Muscle of arm (tissue), 14 donors: ENCODE measurements at places on chromosomes 13 and 19.
A peak's percentile ranks its signal among the peaks of the same experiment; 100 is the strongest.

DNA sequence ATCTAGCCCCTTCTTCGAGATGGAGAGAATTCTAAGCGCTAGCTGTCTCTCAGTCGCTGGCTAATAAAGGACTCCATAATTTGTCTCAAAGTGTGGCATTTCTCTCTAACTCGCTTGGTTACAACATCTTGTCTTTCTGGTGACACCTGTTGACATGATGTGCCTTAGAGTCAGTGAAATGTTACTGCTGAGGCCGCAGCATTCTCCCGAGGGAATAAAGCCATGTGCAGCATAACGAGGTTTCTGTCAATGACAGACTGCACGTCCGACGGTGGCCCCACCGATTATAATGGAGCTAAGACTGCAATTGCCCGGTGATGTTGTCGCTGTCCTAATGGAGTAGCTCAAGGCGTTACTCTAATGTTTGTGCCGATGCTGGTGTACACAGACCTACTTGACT is 20.3 kb upstream of the GPR32 start:
- no peak for DNase-seq

GRCh38 chr19:48419158-48419920 is 25.9 kb downstream of the GRIN2D start:
- DNase-seq, result no peak

- DNase-seq, result no peak
These were observed 132.4 kb downstream of the IER2 start for GRCh38 chr19:13282486-13283065.

DNA sequence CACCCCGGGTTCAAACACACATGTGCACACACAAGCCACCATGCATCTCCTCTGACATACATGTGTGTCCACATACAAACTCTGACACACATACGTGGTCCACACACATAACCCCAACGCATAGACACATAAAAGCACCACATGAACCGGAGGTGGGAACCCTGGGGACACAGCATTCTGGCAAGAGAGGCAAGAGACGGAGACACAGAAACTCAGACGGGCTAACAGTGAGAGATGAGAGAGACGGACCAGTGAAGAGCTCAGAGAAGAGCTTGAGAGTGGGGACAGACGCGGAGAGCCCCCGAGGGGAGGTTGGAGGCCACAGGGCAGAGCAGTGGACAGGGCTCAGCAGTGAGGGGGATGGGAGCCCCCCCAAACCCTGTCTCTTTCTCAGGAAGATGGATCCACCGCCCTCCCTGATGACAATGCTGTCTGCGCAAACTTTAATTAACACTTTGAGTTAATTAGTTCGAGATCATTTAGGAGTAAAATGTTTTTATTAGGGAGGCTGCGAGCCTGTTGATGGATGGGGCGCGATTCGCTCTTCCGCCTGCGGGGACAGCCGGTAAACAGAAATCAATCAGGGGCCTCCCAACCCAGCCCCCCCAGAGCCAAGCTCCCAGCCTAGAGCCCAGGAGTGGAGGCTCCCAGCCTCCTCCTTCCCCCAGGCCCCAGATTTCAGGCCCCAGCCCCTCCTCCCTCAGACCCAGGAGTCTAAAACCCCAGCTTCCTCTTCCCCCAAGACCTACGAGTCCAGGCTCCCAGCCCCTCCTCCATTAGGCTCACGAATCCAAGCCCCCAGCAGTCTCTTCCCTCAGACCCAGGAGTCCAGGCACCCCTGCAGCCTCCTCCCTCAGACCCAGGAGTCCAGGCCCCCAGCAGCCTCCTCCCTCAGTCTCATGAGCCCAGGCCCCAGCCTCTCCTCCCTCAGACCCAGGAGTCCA is 9.5 kb upstream of the ERFL start:
- no peak for DNase-seq

GRCh38 chr19:30314056-30314804 is 58.0 kb upstream of the ZNF536 start:
- no peak for DNase-seq

- no peak for DNase-seq
These were observed 5.8 kb downstream of the TM9SF2 start for GRCh38 chr13:99507054-99507453.

GRCh38 chr13:79121286-79121685 is 284.8 kb downstream of the RBM26 start:
- DNase-seq, result no peak

DNA sequence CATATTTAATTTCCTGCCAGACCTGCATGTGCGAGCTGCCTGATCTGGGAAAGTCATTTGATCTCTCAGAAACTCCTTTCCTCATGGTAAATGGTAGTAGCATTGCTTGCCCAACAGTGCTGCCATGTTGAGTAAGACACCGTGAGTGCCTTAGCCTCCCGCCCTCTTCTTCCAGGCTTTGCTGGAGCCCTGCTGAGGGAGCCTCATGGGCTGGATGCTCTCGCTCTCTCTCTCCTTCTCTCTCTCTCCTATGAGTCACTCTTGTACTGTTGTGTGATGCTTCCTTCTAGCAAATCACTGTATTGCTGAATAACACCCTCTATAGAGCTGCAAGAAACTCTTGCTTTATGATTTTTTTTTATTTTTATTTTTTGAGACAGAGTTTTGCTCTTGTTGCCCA is 365.5 kb downstream of the UQCRFS1 start:
- DNase-seq, result no peak

- DNase-seq, result no peak
These were observed 47.6 kb downstream of the FOXO1 start for GRCh38 chr13:40618581-40619478.

DNA sequence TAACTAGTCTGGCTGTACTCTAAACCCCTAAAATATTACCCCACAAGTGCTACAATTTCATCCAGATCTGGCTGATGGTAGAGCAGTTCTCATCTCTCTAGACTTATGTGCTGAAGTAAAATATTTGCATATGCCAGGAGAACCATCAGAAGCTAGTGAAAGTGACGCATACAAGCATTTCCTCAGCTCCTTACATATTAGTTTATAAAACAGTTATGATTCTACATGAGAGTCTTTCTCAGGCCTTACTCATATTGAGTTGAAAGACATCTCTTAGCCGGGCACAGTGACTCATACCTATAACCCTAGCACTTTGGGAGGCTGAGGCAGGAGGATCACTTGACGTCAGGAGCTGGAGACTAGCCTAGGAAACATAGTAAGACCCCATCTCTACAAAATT is 15.9 kb upstream of the ZNF30 start:
- DNase-seq, result no peak

GRCh38 chr19:6740589-6741343 is 1.3 kb downstream of the TRIP10 start:
- peak; percentile 69 for DNase-seq

GRCh38 chr13:71522941-71523526 is 344.0 kb downstream of the DACH1 start:
- DNase-seq, result no peak

DNA sequence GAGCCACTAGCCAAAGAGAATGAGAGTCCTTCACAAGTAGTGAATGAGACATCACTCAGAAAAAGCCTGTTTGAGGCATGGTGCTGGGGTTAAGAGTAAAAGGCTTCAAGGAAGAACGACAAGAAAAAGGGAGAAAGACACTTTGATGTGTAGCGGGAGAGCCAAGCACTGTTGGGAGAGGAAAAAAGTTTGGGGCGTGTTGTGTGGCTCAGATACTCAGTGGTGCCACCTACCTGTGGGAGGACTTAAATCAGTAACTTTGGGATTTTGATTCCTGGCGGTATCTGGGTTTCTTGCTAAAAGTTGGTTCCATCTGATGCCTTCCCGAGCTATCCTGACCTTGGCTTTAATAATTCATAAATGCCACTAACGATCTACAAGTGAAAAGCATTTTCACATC is 12.3 kb downstream of the ELSPBP1 start:
- DNase-seq, result no peak
